ENCODE measurements at places on chromosomes 4 and X.

GRCh38 chr4:173252024-173252935 is 81.9 kb downstream of the HMGB2 start:
- no peak for DNase-seq

DNA sequence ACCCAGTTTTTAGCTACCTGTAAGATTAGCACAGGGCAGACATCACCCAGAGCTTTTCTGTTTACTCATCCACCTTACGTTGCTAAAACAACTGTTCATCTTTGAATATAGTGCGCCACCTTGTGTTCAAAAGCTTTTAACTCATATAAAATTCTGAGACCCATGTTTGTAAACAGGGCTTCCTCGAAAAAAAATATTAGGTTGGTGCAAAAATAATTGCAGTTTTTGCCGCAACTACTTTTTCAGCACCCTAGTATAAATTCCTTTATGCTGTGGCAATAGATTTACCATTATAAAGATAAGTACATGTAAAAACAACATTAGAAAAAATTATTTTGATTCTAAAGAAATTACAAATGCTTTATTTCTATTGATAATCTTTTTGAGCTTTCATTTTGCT is 147.9 kb downstream of the LRBA start:
- DNase-seq = peak; percentile 85

DNA sequence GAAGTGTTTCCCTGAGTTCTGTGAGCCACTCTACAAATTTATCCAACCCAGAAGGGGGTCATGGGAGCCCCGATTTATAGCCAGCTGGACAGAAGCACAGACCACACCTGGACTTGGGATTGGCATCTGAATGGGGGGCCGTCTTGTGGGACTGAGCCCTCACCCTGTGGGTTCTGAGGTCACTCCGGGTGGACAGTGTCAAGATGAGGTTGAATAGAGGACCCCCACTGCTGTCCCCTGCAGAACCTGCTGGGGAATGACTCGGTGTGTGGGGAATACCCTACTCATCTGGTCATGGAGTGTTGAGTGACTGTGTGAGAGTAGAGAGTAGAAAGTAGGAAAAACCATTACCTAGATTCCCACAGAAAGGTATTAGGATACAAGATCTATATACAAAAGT is 67.5 kb downstream of the ZFYVE28 start:
- DNase-seq = no peak

DNA sequence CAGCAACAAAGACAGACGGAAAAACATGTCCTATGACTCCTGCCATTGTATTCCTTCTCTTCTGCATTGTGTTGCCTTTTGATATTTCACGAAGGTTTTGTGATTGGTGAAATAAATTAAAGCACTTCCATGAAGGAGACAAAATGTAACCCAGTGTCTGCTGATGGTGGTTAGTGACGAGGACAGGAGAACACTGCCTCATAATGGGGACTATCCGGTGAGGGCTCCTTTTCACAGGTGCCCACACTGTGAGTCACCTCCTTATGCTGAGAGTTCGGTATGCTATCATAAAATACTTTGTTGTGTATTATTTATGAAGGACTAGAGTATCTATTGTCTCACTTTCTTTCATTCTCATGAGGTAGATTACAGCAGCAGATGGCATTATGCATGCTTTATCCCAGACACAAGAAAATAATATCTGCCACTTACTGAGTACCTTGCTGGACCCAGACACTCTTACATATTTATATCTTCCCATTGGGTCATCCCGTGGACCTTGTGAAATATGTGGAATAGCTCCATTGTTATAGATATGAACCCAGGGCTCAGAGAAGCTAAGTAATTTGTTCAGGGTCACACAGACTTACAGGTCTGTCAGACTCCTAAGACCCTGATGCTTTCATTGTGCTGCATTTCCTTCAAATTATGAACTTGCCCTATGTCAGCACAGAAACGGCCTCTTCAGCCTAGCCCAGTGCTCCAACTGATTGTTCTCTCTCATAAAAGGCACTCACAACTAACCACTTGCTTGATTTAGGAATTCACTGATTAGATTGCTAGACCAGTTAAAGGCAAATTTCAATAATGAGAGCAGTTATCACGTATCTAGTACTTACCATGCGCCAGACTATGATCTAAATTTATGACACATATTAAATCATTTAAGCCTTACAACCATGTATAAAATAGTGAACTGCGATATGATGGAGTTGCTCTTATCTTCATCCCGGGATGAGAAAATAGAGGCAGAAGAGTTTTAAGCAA is 31.2 kb downstream of the PLS3 start:
- no peak for DNase-seq

- DNase-seq = no peak
Observed at GRCh38 chr4:15925830-15926229, 12.7 kb downstream of the FGFBP1 start.

DNA sequence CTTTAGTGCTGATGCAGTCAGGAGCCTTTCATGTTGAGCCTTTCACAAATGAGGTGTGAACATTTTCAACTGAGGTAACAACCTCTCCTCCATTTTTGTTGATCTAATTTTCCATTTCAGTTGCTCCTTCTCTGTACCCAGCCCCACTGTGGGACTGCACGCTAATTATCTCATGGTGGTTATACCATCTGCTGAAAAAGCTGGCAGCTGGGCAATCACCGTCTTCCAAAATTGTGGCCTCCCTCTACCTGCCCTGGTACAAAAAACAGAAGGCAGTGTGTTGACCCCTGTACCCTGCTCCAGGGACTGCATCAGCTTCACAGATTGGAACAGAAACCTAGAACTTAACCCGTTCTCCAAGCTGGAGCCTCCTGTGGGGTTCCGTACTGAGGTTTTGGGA is 72.4 kb upstream of the LONRF3 start:
- DNase-seq = no peak

GRCh38 chr4:159343116-159343515 is 240.2 kb downstream of the RAPGEF2 start:
- no peak for DNase-seq

DNA sequence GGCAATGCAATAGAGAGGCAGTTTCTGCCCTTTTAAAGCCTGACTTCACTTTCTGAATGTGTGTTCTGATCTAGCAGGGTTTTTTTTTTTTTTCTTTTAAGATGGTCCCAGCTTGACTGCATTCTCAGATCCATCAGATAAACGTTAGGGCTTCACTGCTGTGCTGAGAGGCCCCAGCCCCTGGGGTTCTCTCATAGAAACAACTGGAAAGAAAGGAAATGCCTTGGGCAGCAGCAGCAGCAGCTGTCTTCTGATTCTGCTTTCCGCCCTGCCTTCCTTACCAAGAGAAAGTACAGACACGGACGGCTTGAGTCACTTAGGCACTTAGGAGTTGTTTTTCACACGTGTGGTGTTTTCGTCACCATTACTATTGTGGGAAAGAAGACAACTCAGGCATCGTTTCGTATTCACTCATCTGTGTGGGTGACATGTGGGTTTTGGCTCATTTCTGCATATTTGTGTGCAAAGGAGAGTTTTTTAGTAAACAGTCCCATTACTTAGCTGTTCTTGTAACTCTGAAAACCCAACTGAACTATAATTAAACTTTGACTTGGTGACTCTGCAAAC is 172.0 kb downstream of the PTTG2 start:
- peak; percentile 81 for DNase-seq

- DNase-seq = no peak
Observed at GRCh38 chr4:26157541-26157940, 163.3 kb upstream of the RBPJ start.

DNA sequence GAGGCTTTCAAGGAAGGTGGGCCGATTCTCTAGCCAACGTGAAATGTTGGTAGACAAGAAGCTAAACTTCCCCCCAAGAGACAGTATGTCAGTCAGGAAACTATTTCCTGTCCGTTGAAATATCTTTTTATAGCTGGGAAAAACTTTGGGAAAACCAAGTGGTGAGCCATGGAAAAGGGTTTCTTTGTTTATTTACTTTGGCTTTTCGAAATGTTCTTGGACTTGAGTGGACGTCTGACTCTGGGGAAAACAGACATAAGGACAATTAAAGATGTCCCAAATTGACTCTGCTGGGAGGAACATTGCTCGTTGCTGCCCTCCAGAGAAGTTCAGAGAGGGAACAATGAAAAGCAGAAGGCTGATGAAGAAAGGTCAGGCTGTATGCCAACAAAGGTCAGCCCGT is 295.4 kb downstream of the RAPGEF2 start:
- DNase-seq = no peak

- no peak for DNase-seq
Observed at GRCh38 chrX:13360146-13360545, 40.3 kb upstream of the ATXN3L start.

GRCh38 chr4:138959097-138959815 is 56.3 kb upstream of the NOCT start:
- DNase-seq = no peak

GRCh38 chr4:3811621-3812020 is 45.4 kb downstream of the ADRA2C start:
- DNase-seq = no peak

DNA sequence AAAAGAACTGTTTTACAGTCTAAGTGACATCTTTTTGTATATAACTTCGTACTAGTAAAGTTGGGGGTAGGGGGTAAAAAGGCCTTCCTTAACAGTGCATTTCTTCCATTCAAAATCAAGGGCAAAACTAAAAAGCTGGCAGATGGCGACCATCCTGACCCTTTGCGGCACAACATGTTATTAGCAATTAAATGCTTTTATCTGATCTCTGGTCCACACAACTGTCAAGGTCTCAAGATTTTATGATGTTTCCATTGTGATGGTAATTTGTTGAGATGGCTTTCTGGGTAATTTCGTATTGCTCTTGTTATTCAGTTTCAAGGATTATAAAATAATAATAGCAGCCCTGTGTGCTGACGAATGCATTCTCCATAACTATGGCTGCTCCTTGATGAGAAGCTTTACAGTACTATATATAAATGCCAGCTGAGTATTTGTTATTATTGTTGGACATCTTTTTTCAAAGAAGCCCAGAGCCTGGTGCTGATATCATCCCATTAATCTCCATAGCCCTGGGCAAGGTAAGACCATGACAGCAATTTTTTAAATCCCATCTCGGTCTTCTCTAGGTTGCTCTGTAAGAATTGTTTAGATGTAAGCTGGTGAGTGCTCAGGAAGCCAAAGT is 89.5 kb downstream of the CBR4 start:
- DNase-seq = no peak

GRCh38 chr4:170272959-170273358 is 183.2 kb upstream of the AADAT start:
- DNase-seq = no peak

- no peak for DNase-seq
Observed at GRCh38 chr4:157961229-157961990, 211.4 kb downstream of the GASK1B start.

GRCh38 chrX:71493111-71493613 is 39.7 kb upstream of the OGT start:
- no peak for DNase-seq

GRCh38 chrX:48989483-48989882 is 12.6 kb downstream of the GRIPAP1 start:
- no peak for DNase-seq

DNA sequence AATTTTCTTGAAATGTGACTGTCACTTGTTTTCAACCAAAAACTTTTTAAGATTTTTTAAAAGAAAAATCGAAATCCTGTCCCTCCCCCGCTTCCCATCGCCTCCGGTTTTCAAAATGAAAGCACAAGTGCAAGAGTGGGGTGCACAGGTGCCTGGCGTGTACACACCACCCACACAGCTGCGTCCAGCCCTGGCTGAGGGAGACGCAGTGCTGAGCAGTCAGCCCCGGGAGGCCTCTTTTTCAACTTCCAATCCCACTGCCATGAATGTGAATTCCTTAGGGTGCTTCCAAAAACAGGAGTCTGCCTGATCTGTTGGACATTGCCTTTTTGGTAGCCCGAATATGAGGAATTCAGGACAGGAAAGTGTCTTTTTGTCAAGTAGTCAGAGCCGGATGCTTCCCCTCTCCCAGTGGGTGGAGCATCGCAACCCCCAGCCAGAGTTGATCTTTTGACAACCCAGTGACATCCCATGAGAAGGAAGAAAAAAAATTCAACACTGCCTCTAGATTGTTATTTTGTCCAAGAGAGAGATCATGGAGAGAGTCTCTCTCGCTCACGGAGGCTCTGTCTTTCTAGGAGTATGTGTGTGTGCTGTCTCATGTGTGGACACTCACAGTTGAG is 8.9 kb downstream of the PRRG3 start:
- DNase-seq = no peak

DNA sequence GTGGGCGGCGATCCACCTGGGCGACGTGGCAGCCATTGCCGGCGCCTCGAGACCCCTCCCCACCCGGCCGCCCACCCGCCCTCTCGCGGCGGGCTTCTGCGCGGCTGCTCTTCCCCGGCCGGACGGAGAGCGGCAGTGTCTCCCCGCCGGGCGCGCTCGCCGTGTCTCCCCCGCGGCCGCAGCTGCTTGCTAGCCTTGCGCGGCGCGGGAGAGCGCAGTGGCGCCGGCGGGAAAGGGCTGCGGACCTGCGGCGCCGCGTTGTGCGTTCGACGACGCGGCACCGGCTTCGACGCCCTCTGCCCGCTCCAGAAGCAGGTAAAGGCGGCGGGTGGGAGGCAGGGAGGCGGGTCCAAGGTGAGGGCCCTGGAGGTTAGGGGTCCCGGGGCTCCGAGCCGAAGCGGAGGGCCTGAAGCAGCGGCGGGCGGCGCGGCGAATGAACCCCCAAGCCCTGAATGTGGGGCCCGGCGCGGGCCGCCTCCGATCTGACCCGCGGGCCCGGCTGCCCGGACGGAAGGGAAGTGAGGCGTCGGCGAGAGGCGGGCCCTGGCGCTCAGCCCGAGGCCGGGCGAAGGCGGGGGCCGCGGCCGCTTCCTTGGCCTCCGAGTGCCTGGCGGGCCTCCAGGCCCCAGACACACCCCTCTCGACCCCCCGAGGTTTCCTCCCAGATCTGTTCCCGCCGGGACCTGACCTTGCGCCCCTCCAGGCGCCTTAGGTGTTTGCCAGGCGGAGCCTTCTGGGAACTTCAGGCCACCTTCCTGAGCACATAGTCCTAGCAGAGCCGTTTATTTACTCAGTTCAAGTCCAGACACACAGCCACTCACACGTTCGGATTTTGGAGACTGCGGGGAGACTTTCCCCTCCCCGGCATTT is at the start of gene N4BP2:
Gene N4BP2, plus strand, starts transcription at position 135 of the 870 bp plus-strand sequence. CDS start 40,491 bp downstream, outside the sequence.
- DNase-seq = peak; percentile 75

DNA sequence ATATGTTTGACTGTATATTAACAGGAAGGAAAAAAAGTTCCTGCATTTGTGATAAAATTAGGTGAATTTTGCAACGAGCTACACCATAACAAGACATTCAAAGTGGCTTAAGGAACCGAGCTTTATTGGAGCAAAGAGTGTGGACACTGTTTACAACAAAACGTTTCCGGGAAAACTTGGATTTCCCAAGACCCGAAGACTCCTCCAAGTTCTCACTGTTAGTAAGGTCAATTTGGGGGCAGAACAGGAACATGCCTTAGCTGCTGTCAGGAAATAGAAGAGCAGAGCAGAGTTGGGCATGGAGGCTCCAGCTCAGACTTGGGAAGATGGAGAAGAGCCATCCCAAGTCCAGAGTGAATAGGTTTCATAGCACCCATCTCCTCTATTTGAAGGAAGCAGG is 16.5 kb downstream of the ADH6 start:
- DNase-seq = no peak

DNA sequence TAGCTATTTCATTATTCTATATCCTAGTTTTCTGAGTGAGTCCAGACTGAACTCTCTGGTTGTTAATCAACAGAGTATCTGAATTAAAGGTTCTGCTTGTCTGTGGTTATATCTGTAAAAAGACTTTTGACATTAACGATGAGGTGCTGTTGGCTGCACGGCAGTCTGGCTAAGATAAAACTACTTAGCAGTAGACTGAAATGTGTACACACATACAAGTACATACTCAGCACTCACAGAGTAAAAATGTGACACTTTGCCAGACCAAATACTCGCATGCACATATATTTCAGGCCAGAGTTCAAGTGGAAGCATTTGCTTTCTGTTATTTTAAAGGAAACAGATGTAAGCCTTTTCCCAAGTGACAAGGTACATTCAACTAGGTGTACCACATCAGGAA is 80.5 kb downstream of the PRDM5 start:
- no peak for DNase-seq

Measured in CD4-positive, alpha-beta T cell treated with Interleukin-21 for 1 hour (primary cell).